Stimulated activated CD4-positive, alpha-beta T cell treated with anti-CD3 and anti-CD28 coated beads, Interleukin-15, amount 100 ng/mL, for 24 hours (primary cell): ENCODE measurements at places on chromosomes 13 and 19.

GRCh38 chr19:33437393-33437820, 63.9 kb downstream of the CEBPG start:
- DNase-seq, result no peak

DNA sequence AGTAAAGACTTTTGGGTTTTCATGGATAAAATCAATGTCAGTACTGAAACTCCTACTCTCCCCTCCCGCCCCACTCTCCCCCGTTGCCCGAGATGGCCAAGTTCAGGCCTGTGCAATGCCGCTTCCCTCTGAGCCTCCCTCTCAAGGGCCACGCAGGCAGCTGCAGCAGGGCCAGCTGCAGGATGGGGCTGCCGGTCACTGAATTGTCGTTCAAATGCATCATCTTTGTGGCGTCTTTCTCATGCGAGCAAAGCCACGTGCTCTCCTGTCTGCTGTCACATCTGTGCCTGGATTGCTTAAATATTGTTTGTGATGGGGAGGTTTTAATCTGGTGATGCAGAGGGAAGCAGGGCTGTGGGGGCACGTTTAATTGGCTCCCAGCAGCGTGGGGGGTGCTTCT, 26.6 kb downstream of the SHISA2 start:
- no peak for DNase-seq

DNA sequence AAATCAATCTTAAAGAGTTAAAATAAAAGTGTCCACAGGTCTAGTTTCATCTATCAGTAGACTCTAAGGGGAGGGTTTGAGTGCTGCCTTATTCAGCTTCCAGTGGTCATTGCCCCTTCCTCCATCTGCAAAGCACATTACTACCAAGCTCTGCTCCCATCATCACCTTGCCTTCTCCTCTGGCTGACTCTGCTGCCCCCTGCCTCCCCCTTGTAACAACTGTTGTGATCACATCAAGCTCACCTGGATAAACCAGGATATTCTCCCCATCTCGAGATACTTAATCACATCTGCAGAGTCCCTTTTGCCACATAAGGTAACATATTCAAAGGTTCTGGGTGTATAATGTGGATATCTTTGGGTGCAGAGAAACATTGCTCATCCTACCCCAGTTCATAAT, 43.3 kb upstream of the GPC6 start:
- no peak for DNase-seq

DNA sequence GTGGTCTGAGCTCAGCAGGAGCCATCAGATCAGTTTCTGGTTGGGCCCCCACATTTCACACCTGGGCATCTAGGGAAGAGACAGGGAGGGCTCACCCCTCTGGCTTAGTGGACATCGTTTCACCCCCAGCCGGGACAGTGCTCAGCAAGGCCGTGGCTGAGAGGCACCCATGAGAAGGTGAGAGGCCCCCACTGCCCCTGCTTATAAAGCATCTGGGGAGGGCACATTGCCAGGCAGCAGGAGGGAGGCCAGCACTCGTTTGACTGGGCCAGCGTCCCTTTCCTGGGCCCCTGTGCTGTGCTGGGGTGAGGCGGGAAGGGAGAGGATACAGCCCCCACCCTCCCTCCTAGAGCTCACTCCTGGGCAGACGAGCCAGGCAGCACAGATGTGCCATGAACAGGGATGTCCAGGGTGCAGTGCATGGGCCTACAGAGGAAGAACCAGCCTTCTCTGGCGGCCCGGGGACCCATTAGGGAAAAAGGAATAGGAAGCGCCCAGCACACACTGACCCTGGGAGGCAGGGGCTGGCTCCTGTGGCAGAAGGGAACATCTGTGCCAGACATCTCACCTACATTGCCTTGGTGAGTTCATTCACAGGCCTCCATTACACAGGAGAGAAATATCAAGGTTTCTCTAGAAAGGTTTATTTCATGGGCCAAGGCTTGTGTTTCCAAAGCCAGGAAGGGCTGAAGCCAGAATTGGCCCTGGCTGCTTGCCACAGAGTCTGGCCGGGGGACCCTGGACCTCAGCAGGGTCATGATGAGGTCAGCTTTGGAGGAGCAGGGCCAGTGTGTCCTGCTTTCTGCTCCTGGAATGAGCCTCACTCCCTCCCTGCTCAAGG, 7.7 kb downstream of the AP1M1 start:
- no peak for DNase-seq

- DNase-seq, result no peak
These were observed 56.0 kb downstream of the F2RL3 start for GRCh38 chr19:16944626-16945363.
